ENCODE measurements at places on chromosomes 1 and 21.

- DNase-seq = no peak
Measured at GRCh38 chr1:165416876-165417275, 28.1 kb downstream of the RXRG start.

- DNase-seq = peak; percentile 9
Measured at GRCh38 chr1:75908717-75909152, 23.5 kb downstream of the ASB17 start.

- no peak for DNase-seq
Measured at GRCh38 chr21:42285569-42286245, 29.5 kb downstream of the TFF3 start.

DNA sequence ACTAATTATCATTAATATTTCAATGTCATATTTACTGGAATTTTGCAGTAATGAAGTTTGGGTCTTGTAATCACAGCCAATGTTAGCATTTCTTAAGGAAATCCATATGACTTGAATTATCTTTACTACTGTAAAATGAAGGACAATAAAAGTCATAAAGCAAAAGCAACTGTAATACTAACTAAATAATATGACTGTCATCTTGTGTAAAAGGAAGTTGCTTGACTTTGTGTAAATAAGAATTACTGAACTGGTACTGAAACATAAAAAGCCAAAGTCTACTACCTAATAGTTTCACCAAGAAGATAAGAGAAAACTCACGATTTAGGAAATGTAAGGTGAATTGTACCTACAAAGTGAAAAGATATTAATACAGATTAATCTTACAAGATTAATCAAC, 57.5 kb downstream of the ATP6V1G3 start:
- no peak for DNase-seq

- DNase-seq = no peak
Measured at GRCh38 chr1:117843791-117844190, 85.6 kb downstream of the GDAP2 start.

DNA sequence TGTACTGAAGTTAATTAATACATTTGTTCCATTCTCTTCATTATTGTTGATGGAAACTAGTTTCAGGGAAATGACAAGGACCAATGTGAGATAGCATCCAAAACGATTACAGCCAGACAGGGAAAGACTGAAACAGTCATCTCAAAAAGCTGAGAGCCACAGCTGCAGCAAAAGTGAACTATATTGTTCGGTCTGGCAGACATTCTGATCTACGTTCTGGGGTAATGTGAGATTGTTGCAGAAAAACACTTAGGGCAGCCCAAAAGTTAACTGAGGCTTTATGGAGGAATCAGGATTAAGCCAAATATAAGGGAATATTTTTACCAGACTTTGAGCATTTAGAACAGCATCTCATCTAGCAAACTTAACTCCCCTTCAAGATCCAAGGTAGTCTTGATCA, 112.9 kb downstream of the LRRC40 start:
- no peak for DNase-seq

DNA sequence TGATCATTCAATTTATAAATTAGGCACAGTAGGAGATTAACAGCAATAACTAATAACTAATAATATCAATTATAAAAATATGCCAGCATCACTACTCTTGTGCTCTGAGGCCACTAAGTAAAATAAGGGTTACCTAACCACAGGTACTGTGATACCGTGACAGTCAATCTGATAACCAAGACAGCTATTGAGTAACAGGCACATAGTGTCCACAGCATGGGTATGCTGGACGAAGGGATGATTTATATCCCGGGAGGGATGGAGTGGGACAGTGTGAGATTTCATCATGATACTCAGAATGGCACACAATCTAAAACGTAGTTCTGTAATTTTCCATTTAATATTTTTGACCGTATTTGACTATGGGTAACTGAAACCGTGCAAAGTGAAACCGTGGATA, 39.4 kb downstream of the CD46 start:
- DNase-seq = no peak

DNA sequence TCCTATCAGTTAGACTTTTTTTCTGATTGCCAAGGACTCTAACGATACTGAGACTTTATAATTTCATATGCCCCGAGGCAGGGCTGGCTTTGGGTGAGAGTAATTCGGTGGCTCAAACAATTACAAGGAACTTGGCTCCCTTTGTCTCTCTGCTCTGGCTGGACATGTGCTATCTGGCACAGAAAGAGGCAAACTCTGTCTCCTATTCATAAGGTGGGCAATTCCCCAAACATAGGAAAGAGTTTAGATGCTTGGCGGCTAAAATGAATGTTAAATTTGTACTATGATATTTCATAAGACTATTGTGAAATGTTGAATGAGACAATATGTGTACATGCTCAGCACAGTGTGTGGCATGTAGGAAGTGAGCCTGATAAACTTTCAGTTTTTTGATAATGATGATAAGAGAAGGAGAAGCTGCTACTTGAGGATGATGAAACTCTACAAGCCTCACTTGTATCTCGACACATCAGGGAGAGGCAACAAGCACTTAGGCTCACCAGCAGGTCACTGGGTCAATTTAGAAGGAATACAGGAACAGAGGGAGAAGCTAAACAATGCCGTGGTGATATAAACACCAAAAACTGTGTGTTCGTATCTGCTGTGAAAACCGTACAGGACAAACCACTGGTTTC, 12.6 kb upstream of the NTPCR start:
- DNase-seq = no peak

DNA sequence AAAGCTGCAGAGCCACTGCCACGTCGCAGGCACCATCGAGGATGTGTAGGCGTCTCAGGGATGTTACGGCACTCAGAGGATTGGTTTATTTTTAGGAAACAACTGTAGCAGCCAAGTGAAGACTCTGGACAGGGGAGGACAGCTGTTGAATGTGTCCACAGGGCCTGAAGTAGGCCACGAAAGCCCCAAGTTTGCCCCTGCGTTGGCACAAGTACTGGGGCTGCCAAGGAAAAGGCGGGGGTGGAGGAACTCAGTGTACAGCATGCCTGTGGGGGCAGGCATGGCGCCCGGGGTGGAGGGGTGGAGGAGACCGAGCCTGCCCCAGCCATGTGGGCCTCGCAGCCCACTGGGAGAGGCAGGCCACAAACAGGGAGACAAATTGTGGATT, 89.7 kb downstream of the ADARB1 start:
- DNase-seq = peak; percentile 29

GRCh38 chr21:31448496-31448895, 104.4 kb upstream of the TIAM1 start:
- no peak for DNase-seq

- peak; percentile 86 for DNase-seq
Measured at GRCh38 chr1:37958690-37959089, 11.8 kb upstream of the INPP5B start.

DNA sequence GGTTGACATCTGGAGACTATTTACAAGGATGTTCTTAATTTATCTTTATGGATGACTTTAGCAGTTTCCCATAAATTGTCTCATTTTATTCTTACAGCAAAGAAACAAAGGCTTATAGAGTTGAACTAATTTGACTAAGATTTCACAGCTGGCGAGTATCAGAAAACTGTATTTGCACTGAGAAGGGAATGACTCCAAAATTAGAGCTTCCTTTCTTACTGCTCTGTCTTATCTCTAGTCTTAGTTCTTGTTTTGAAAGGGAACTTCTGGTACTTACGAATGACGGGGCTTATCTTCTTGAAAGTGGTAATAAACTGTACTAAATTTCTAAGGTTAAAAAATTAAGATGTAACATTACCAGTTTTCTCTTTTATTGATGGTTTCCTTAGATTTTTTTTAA, 13.6 kb downstream of the CNST start:
- no peak for DNase-seq

- DNase-seq = no peak
Measured at GRCh38 chr1:225155555-225155954, 226.1 kb downstream of the DNAH14 start.

Data from AG20443 (cell line).